Activated CD4-positive, alpha-beta T cell treated with anti-CD3 and anti-CD28 coated beads, Interleukin-2, Interleukin-6, amounts not matched to agents 100 ng/mL and 50 ng/mL, durations not matched to agents 16 hours and 8 hours (primary cell): ENCODE measurements at places on chromosomes 16 and 17.

DNA sequence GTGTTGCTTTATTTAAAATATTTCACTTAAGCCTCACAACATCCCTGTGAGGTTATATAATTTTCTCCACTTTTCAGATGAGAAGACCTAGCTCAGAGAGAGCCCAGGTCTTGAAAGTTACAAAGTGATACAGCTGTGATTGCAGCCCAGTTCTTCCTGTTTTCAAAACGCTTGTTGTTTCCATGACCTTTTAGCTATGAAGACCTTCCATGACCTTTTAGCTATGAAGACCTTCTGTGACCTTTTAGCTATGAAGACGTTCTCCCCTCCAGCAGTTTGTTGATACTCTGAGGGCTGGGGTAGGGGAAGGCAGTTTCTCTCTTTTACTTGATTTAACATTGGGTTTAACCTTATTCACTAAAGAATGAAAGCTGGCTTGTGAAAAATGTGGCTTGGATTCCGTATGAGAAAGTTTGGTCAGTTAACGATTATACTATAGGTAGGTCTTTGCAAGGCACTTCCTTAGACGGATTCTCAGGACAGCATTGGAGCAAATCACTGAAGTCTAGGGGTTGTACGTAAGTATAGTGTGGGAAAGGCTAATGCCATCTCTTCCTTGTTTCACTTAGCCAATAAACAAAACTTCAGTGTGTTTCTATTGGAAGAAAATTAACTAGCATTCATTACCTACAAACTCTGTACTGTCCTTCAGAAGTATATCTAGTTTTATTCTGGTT is 20.7 kb downstream of the PHKB start:
- no peak for DNase-seq

DNA sequence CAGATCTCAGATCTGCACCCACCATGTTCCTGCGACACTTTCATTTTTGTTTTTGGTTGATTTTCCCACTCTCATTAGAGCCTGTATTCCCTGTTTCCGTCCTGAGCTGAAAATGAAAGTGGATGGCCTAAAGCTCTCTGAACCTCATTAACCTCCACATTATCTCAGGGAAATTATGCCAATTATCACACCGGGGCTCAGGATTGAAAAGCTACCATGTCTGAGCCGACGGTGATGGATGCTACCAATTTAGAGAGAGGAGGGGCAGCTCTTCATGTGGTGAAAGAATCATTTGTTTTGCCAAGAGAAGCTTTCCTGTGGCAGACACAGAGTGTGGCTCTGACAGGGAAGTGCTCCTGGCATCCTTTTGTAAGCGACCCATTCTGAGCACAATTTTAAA is 410.4 kb upstream of the CDH11 start:
- no peak for DNase-seq

DNA sequence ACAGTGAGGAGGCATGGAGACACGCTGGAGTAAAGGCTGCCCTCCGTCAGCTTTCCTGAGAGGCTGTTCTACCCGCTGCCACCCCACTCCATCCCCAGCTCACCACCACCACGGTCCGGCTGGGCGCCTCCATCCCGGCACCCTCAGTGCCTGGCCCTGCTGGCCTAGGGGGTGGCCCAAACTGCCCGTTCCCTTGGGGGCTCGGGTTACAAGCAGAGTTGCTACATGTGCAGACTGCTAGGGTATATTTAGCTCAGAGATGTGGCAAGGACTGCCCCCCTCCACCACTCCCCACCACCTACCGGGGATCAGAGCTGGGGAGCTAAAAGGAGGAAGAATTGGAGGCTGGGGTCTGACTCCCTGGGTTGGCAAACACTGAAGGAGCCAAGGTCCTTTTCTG is 4.1 kb downstream of the CACNB1 start:
- no peak for DNase-seq

GRCh38 chr17:29615492-29616299 is 7.0 kb downstream of the CORO6 start:
- DNase-seq = peak; percentile 91

GRCh38 chr17:59876107-59876506 is 16.6 kb downstream of the TUBD1 start:
- DNase-seq = no peak

DNA sequence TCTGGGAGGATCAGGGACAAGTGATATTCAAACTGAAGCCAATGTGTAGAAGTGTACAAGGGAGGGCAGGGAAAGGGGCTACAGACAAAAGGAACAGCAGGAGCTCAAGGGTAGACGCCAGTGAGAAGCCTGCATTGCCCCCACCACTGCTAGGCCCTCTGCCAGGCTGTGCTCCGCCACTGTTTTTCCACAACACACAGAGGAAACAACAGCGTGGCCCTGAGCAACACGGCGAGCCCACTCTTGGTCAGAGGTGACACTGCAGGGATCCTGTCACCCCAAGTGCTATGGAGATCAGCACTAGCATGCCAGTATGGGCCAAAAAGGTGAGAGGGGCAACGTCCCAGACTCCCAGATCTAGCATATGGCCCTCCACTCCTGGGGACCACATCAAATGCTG is 23.4 kb downstream of the MYO18A start:
- DNase-seq = no peak

DNA sequence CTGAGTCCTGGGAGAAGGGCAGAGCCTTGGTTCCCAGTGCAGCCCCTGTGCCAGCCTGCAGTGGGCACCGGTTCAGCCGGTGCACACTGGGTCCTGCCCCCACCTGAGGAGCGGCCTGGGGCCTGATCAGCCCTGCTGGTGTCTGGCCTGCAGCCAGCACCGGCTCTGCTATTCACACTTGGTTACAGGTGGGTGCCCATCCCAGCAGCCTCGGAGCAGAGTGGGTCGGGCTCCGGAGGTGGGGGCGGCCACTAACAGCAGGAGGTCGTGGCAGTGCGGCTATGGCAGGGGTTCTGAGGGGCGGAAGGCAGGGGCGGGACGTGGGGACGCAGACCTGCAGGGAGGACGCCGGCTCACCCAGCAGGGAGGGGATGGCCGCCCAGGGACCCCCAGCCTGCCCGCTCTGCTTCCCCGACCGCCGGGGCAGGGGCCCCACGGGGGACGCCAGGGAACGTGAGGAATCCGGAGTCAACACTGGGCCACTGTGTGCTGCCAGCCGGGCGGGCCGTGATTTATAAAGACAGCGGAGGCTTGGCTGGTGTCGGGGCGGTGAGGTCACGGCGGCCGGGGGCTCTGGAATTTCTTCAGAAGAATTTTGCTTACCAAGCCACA is 20.3 kb downstream of the METRNL start:
- no peak for DNase-seq

DNA sequence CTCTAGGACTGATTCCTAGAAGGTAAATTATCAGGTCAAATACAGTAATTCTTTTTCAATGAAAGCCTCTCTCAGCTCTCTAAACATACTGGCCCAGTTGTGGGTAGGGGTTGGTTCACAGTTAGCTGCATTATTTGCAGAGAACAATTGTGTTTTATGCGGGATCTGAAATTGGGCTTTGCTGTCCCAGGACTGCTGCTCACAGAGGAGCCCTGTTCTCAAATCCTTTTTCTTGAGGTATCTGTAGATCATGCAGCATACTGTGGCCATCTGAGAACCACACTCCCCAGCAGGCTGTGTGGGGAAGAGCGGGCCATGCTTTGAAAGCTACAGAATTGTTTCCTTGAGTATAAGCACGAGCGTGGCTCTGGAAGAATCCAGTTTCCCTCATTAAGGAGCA is 17.5 kb downstream of the MTHFSD start:
- no peak for DNase-seq

DNA sequence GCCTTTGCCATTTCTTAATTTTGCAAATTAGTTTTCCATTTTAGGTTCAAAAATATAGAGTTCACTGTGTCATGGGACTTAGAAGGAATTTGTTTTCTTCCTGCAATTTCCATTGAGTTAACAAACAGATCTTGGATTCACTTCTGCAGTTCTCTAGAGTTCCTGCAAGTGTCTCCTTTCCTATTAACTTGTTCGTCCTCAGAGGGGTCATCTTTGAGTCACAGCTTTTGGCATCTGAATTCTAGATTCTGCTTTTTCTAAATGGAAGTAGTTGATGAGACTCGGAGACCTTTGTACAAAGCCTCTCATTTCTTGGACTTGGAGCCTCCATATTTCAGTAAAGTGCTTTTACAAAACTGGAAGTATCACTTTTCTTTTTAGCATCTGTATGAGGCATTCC is 323.3 kb downstream of the BCAS3 start:
- no peak for DNase-seq

DNA sequence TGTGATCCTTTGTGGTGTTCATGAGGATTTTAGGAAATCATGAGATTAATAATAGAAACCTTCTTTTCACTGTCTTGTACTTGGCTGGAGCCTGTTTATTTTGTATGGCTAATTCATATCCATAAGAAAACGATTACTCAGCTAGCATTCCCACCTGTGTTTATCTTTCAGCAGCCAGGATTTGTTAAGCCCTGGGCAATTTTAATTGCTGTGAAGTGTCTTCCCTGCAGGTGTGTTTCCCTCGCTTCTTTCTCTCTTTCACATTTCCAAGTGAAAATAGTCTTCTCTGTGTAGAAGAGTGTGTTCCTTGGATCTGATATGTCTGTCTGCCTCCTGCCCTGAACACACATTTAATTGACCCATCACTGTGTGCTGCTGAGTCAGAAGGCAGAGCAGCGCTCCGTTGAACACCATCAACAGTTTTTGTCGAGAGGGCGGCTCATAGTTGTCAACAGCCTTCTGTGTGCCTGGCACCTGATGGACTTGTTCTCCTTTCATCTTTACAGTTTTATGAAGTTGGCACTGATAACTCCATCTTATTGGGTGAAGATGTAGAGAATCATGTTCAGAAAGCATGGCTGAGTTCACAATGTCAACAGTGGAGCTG is 83.2 kb downstream of the SPECC1 start:
- no peak for DNase-seq

DNA sequence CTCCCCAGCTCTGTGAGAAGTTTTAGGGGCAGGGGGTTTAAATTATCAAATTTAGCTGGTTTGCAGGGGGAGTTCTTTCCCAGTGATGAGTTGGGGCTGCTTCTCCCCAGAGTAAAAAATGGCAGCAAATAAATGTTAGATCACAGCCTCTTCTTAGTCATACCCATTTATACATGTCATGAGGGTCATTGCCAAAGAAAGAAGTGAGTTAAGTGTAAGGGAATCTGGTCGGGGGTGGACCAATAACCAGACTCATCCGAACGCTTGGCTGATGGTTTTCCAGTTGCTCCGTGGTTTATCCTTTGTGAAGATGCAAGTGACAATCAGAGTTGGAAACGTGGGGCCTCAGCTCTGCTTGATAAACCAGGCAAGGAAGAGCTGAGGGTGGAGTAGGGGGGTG is 87.1 kb downstream of the PLXDC1 start:
- DNase-seq = no peak

DNA sequence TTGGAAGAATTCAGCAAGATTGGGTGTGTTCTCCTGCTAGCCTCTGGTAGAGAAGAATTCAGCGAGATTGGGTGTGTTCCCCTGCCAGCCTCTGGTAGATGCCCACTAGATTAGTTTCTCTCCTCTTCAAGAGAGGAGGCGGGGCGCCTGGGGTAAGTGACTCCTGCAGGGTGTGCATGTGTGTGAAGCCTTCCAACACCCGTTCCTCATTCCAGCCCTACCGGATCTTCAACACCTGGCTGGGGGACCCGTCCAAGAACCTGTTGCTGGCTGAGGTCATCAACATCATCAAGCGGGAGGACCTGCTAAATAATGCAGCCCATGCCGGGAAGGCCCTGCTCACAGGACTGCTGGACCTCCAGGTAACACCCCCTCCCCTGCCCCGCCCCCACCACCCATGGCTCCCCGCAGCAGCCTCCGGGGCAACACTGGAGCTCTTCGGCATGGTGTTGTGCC is 21.3 kb downstream of the TMEM186 start:
- no peak for DNase-seq

DNA sequence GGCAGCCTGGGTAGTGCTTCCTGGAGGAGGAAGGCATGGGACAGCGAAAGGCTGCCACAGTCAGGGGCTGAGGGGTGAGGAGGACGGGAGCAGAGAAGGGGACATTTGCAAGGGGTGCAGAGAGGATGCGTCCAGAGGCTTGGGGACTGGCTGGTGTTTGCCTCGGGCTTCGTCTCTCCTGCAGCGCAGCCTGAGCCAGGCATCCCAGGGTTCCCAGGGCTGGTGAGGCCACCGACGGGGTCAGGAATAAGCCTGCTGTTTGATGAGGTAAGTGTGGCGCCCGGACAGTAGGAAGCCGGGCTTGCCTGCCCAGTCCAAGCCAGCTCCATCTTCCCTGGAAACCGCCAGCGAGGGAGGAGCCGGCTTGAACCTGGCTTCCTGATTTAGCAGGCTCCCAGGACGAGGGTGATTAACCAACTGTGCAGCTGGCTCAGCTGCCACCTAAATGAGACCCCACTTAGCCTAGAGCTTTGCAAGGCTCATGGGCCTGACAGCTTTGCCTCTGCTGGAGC is 47.8 kb downstream of the PITPNM3 start:
- DNase-seq = no peak

- DNase-seq = no peak
Observed at GRCh38 chr16:5062790-5063765, 2.7 kb downstream of the C16orf89 start.

DNA sequence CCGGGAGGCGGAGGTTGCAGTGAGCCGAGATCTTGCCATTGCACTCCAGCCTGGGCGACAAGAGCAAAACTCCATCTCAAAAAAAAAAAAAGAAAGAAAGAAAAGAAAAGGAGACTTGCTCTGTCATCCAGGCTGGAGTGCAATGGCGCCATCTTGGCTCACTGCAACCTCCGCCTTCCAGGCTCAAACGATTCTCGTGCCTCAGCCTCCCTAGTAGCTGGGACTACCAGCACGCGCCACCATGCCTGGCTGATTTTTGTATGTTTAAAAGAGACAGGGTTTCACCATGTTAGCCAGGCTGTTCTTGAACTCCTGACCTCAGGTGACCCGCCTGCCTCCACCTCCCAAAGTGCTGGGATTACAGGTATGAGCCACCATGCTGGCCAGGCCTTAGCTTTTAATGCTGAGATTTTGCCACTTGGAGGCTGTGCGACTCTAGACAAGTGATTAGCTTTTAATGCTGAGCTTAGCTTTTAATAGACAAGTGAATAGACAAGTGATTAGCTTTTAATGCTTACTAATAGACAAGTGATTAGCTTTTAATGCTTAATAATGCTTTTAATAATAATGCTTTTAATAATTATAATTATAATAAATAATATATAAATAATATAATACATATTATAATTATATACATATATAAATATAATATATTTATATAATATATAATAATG is 9.6 kb downstream of the LDAF1 start:
- peak; percentile 18 for DNase-seq

DNA sequence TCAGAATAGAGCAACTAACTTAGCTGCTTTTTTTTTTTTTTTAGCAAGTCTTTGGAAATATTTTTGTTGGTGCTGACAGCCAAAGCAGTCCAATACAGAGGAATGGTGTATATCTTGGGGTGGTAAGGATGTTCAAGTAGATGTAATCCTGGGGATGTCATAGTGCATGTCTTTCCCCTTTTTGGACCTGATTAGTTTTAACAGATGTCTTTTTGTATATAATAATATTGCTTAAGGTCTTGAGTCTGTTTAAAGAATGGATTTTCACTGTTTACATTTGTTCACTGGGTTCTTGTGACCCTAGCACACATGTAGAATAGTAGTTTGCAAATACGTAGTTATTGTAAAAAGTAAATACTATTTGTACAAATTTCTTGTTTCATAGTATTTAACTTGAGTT is 7.9 kb downstream of the TAF15 start:
- no peak for DNase-seq
